H7 (cell line): ENCODE measurements at places on chromosomes 4 and X. TPM values are rescaled to one million over a fixed set of nuclear protein-coding genes. Genes with fewer than 3 reads are reported as not detected.

GRCh38 chr4:185532795-185533324 lies 2.4 kb downstream of the PDLIM3 start:
- no peak for DNase-seq

- DNase-seq = peak; percentile 42
These were observed 84.5 kb upstream of the DKK2 start for GRCh38 chr4:107120661-107121060.

- DNase-seq = no peak
These were observed 193.9 kb upstream of the GPC4 start for GRCh38 chrX:133609166-133609565.

DNA sequence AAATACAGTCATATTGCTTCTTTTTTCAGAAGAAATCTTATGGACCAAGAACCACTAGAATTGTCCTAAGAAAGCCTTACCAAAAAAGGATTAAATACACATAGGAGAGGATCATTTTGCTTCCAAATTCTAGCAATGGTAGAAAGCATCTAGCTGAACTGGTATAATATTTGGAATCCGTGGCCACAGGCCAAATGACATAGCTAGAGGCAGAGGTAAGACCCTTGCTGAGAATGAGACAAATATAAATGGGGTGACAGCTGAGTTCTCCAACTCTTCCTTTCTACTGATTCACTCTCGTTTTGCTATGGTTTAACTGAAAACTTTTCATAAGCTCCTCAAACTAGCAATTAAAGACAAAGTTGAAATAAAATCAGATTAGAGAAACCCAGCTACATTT lies 150.0 kb downstream of the TTC29 start:
- no peak for DNase-seq

DNA sequence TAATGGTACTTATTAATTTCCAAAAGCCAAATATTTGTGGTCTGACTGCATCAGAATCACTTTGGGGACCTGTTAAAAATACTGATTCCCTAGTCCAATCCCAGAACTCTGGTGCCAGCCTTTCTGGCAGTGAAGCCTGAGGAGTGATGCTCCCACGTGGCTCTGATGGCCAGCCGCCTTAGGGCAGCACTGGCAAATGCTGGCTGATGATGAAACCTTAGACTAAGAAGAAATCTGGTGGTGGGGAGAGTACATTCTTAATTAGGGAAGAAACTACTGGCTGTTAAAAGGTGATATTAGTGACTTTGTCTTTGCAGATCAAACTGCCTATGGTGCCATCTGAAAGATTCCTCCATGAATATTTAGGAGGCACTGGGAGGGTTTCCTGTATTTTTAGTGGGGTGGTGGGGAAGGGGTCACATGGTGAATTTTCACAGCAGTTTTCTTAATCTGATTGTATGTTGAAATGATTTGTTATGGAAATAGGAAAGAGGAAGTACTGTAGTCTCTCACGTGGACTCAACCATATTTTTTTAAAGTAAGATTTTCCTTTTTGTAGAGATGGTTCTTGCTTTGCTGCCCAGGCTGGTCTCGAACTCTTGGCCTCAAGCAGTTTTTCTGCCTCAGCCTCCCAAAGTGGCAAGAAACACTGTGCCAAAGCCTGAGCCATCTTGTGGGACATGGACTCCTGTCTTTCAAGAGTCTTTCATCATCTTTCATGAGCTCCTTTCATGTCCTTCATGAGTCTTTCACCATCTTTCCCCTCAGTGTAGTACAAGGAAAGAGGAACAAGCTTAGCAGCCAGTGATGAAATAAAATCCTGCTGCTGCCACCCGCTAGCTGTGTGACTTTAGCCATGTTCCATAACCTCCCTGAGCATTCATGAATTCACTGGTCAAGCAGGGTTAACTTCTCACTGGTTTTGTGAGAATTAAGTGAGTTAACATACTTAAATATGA lies 90.8 kb downstream of the ZNF330 start:
- DNase-seq = no peak

DNA sequence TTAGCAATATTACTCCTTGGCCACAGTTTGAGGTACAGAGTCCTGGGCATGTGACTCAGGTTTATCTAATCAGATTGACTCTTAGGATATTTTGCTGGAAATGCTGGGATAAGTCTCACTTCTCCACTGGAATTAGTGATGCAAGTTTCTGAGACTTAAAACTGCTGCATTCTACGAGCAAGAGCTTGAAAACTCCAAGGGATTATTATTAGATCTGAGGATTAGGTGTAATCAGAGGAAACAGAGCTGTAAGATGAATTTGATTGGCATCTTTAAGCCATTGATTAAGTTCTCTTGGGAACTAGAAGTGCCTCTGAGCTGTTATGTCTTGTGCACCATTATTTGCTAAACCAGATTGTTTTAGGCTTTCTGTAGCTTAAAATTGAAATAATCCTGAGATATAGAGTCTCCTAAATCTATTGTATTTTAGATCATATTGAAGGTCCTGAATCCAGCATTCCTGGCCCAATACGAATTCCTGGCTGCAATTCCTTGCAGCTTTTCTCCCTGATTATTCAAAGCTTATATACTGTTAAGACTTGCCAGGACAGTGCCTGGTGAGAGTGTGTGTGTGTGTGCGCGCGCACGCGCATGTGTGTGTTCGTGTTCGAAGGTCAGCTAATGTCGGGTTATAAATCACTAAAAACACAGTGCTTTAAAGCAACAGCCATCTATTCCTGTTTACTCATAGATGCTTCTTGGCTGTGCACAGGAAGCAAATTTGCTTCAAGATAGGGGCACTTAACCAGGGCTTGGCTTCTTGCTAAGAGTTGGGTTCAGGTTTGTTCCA lies 735.1 kb downstream of the STIM2 start:
- no peak for DNase-seq

ZFP42 gene
- total RNA-seq = 174 and 194 TPM in 2 replicates

ZNF827 gene
- 6.2 and 12.4 TPM in 2 replicates for total RNA-seq

BTC gene
- 0.14 TPM in 1 of 2 replicates, not detected in the other for total RNA-seq

MAGEB1 gene
- total RNA-seq = 0.30 and 0.45 TPM in 2 replicates

TMSB15A gene
- total RNA-seq = 34.8 and 48.6 TPM in 2 replicates

FAM9C gene
- total RNA-seq = 0.07 and 0.18 TPM in 2 replicates
